NCI-H2081 (cell line): ENCODE measurements at places on chromosomes 13 and 19.

DNA sequence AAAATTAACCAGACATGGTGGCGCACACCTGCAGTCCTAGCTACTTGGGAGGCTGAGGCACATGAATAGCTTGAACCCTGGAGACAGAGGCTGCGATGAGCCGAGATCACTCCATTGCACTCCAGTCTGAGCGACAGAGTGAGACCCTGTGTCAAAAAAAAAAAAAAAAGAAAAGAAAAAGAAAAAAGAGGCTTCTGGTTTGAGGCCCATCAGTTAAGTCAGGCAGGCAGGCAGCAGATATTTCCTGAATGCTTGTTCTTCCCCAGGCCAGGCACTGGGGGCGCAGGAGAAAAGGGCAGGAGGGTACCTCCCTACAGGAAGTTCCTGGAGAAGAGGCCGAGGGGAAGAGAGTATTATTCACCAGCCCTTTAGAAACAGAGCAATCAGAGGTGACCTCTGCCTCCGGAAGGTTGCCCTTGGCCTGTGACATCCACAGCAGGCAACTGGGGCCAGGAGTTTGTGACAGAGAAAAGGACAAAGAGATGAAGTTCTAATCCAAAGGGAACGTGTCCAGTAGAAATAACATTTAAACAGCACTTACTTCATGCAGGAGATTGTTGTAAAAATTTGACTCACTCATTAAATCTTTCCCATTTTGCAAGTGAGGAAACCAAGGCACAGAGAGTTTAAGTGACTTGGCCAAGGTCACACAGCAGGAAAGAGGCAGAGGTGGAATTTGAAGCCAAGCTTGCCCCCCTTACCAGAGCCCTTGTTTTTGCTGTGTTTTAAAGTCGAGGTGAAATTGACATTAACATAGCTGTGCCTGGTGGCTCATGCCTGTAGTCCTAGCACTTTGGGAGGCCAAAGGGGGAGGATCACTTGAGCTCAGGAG lies 4.3 kb upstream of the RLN3 start:
- DNase-seq, result no peak

DNA sequence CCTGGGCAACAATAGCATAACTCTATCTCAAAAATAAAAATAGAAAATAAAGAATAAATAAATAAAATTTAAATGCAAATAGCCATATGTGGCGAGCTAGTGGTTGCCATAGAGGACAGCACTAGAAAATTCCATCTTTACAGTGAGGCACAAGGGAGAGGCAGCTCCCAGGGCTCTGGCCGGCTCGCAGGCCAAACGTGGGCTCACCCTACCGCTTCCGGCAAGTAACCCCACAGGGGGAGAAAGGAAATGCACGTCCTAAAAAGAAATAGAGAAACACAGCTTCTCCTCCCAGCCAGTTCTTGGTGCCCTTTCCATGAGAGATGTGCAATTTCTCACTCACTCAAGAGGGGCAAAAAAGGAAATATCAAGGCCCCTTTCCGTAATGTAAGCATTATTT lies 12.4 kb upstream of the GRWD1 start:
- no peak for DNase-seq

DNA sequence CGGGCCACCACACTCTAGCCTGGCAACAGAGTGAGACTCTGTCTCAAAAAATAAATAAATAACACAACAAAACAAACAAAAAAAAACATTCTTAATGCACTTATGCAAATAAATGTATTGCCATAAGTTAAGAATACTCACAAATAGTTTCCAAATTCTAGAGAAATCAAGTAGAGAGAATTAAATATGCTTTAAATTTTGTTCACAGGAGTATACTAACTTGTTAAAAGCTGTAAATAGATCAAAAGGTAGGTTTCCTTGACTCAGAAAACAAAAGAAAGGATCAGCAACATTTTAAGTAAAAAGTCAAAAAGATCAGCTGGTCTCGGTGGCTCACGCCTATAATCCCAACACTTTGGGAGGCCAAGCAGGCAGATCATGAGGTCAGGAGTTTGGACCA lies 50.5 kb upstream of the ZNF429 start:
- DNase-seq, result no peak

DNA sequence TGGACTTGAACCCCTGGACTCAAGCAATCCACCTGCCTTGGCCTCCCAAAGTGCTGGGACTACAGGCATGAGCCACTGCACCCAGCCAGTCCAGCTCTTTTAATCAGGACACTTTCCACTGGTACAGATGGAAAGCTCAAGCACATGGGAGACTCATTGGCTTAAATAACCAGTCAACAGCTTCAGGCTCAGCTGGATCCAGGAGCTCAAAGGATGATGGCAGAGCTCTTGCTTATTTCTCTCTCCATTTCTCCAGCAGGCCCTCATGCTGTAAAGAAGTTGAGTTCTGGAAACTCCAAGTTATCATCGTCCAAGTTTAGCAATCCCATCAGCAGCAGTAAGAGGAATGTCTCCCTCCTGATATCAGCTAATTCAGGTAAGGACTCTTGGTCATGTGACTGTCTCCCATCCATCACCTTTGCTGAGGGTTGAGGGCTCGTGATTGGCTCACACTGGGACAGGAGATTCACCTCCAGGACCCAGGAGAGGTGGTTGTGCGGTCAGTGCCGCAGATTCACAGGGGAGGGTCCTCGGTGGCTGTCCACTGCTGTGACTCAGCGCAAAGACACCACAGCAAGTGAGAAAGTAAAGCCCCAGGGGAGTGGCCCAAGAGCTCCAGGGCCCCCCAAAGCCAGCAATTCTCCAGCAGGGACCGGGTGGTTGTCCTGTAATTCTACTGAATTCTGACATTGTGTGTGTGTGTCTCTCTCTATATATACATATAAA lies 5.1 kb downstream of the CCL25 start:
- no peak for DNase-seq

DNA sequence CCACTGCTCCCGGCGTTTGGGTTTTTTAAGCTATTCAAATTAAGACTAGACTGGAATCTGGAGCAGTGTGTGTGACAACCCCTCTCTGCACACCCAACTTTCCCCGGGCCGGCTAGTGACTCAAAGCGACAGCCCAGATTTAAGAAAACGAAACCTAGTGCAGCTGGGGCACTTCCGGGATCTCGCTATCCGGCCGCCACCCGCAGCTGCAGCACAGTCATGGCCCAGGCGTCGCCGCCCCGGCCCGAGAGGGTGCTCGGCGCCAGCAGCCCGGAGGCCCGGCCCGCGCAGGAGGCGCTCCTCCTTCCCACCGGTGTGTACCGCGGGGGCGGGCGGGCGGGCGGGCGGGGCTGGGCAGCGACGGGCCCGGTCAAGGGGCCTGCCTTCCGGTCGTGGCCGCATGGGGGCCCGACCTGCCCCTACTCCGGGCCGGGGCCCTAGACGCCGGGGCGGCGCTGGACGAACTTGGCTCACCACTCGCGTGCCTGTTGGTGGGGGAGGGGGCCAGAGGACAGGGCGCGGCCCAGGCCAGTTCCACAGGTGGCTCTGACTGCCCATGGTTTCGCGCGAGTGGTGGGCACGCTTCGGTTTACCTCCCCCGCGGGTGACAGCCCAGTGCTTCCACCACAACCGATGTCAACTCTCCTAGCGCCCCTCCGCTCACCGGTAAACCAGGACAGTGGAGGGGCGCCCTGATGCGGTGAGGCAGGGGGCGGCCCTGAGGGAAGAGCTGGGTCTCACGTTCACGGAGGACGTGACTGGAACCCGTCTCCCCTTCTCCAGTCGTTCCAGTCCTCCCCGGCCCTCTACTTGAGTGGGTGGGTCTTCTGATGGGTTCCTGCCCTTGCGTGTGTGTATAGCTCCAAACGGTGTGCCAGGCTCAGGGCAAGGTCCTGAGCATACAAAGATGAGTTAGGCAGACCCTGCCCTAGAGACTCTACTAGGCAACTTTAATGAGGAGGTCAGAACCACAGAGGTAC lies at the start of gene PHF11:
Gene PHF11 (plus strand): TSS at position 171 of the 980 bp plus-strand sequence. CDS start 49 bp downstream, at position 220.
- DNase-seq, result peak; percentile 12
